ENCODE measurements at places on chromosomes 2 and 18.

DNA sequence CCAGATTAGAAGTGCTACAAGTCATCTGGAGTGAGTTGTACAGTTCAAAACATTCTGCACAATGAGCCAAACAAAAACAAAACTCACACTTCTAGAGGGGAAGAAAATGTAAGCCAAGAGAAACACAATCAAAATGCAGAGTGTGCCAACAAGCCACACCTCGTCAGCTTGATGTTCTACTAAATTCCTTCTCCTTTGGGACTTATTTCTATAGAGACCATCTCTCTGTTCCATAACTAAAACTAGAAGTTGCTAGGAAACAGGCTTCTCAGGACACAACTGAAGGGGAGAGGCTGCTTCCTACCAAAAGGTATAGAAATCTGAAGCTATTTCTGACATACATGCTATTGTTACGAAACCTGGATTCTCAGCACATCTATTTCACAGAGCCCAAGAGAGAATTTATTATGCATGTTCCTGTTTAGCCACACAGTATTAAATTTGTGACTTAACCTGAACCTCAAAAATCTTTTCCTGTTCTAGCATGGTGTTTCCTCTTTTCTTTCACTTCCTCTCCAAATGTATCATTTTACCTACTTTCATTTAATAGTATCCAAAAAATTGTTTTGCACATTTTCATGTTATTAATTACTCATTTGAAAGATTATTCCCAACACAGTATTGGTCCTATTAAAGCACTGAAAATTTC is 211.4 kb upstream of the CCDC150 start:
- peak; percentile 6 for DNase-seq

GRCh38 chr18:74722237-74722636 is 124.6 kb downstream of the ZNF407 start:
- DNase-seq: peak; percentile 20

DNA sequence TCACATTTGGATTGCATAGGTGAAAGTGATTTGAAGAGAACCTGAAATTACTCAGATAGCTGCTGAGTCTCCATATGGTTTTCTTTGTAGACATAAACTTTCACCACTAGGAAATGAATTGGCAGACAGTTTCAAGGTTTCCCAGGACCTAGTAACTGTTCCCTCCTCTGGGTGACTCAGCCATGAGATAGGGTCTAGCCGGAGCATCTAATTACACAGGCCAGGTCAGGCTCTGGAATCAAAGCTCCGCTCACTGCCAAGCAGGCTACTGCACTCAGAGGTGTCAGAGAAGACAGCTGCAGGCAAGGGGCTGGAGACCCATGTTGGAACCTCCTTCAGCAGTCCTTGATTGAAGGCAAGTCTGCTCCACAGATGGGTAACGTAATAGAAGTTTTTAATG is 429.2 kb downstream of the TNS1 start:
- DNase-seq: no peak

DNA sequence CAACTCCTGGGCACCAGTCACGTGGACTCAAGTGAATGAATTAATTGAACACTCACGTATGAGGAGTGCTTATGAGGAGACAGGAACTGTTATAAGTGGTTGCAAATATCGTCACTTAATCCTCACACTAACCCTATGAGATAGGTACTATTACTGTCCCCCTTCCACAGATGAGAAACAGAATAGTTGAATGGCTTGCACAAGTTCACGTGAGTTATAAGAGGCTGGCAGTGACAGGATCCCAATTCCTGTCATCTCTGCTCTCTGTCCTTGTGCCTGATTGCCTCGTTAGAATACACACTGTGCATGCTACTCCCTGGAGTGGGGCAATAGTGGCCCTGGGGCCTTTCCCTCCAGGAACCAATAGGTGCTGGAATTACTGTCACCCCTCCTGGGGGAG is 253.5 kb downstream of the DYSF start:
- DNase-seq: no peak

DNA sequence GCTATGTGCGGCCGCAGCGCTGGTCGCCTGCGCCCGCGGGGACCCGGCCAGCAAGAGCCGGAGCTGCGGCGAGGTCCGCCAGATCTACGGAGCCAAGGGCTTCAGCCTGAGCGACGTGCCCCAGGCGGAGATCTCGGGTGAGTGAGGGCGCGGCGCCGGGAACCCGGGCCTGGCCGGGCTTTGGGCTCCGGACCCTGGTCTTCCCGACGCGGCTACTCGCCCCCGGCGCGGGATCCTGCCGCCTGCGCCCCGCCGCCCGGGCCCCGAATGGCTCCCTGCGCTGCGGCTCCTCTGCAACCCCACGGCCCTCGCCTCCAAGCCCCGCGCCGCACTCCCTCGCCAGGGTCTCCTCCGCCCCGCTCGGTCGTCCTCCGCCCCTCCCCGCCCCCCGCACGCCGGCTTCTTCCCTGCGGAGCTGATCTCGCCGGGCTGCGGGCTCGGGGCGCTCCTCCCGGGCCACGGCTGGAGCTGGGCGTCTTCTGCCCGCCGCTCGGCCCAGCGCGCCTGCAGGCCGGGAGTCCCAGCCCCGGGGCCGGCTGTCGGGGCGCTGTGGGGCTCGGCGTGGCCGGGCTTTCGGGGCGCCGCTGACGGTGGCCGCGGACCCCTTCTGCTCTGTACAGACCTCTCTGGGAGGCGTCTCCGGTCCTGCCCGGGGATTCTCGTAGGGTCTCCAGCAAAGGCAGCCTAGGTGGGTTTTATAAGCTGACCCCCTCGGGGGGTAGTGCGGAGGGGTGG is 652 bp downstream of the GPC1 start:
- DNase-seq: no peak
